ENCODE measurements at places on chromosomes 12 and 14.

- no peak for DNase-seq
These were observed 10.3 kb downstream of the GPR68 start for GRCh38 chr14:91233936-91234790.

- no peak for DNase-seq
These were observed 8.6 kb upstream of the NID2 start for GRCh38 chr14:52077256-52077979.

DNA sequence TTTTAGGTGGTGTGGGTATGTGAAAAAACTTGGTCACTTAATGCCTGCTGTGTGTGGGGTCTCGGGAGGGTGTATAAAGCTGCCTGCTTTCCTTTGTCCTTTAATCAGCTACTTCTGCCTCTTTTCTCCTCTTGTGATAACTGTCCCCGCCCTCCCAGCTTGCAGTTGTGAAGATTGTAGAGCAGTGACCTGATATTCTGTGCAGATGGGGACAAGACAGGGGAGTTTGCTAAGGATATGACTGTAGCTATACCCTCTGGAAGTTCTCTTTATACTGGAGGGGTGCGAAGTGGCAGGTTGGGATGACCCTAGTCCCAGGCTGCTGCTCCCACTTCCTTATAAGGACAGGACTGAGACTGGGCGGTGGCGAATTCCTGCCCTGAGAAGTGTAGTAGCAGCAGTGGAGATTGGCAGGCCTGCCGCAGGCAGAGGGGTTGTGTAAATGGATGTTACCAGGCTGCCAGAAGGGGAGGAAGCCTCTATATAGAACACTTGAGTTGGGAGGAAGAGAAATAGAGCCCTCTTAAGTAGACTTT lies 835 bp downstream of the MYL6 start:
- DNase-seq: peak; percentile 63

DNA sequence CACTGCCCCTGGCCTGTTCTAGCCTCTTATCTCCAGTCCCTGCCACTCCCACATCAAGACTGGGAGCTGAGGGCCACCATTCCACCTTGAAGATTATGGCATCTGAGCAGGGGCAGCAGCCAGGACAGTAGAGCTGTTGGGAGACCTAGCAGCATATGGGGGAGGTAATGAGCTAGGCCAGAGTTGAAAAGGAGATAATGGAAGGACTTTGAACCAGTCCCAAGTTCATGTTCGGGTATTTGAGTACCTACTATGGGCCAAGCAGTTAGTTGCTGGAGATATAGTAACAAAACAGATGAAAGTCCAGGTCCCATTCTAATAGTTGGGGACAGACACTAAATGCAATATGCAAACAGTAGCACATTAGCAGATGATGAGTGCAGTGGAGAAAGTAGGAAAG lies 151.5 kb downstream of the PLXNC1 start:
- DNase-seq: no peak

DNA sequence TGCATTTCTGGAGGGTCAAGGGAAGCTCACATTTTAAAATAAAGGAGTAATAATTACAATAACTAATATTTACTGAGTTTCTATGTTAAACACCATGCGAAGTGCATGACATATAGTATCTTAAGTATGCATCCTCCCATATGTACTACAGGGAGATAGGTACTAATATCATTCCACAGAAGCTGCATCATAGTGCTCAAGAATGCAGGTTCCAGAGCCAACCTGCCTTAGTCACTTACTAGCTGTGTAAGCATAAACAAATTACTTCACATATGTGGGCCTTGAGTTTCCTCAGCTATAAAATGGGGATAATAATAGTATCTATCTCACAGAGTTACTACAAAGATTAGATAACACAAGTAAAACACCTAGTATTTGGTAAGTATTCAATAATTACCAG lies 18.3 kb downstream of the ARMH4 start:
- peak; percentile 64 for DNase-seq

GRCh38 chr12:14999695-15000365 lies 27.0 kb downstream of the PDE6H start:
- DNase-seq: no peak

GRCh38 chr14:104973385-104974145 lies 4.6 kb downstream of the AHNAK2 start:
- DNase-seq: no peak

DNA sequence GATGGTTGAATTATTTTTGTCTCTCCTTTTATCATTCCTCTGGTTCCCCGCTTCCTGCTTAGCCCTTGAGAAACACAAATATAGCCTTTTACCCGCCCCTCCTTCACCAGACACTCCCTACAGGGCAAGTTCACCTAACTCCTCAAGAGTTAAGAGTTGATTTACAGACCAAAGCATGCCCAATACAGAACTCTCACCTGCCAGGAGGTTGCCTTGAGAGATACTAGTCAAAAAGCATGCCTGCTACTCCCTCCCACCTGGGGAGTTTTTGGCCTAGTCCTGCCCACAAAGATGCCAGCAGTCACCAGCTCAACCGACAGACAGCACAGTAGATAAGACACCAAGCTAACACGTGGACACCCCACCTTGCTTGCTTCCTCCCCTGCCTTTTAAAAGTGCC lies 11.2 kb downstream of the LGMN start:
- no peak for DNase-seq

- DNase-seq: no peak
These were observed 4.8 kb downstream of the ENTPD5 start for GRCh38 chr14:74014299-74014698.

GRCh38 chr14:104224131-104224505 lies 85.7 kb downstream of the KIF26A start:
- DNase-seq: no peak

- no peak for DNase-seq
These were observed 26.9 kb downstream of the TMTC1 start for GRCh38 chr12:29756741-29757390.

- DNase-seq: no peak
These were observed 234.2 kb upstream of the ARHGAP5 start for GRCh38 chr14:31842899-31843298.

- DNase-seq: no peak
These were observed 133.9 kb downstream of the SPTSSA start for GRCh38 chr14:34328178-34328577.

- DNase-seq: no peak
These were observed 148.2 kb upstream of the LMNTD1 start for GRCh38 chr12:25701290-25701689.

DNA sequence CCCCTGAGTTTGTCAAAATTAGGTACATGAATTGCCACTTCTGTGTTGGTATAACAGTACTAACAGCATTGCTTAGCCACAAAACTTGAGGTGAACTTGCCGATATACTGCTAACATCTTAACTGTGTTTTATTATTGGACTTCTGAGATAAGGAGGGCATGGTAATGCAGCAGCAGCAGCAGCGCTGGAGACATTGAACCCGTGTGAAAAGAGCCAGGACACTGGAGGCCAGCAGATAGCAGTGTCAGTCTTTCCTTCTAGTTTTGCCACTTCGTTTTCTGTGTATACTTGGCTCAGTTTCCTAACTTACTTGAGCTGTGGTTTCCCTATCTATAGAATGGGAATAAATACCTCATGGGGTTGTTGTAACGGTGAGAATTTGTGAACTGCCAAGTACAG lies 82.7 kb downstream of the KTN1 start:
- DNase-seq: no peak

DNA sequence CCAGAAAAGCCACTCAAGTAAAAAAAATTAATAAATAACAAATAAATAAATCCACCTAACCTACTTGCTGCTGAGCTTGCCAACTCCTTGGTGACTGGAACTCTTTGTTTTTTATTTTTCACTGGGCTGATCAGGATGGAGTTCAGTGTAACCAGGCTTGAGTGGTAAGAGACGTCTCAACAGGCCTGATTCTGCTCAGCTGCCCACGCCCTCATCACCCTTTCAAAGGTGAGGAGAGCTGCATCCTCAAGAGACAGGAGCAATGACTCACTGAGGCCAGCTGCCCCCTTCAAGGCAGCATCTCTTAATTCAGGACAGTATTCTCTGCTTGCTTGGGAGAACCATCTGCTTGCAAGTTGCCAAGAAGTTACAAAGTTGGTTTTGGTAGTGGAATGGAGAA lies 111.9 kb upstream of the CPM start:
- no peak for DNase-seq
